ENCODE measurements at places on chromosomes 7 and 10. TPM values are rescaled to one million over a fixed set of nuclear protein-coding genes. Genes with fewer than 3 reads are reported as not detected.

DNA sequence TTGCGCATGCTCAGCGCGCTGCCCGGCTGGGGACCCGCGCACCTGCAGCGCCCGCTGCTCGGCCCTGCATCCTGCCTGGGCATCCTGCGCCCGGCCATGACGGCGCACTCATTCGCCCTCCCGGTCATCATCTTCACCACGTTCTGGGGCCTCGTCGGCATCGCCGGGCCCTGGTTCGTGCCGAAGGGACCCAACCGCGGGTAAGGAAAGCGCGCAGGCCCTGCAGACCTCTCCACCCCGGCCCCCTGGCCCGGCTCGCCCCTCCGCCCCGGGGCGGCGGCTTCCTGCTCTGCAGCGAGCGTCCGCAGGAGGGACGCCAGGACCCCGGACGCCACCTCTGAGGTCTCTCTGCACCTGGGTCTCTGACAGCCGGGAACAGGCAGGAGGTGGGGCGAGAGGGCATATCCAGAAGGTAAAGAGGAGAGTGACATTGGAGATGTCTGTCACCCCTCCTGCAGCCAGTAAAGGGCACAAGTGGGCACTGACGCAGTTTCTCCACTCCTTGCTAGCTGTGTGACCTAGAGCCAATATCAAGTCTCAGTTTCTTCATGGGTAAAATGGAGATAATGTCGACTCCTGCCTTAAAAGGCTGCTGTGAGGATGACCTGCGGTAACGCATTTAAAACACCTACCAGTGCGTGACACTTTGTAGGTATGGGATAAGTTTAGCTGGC, 338 bp downstream of the ATP6V0E2 start:
- H3K27ac ChIP-seq = peak overlapping the region; percentile 79
- H3K36me3 ChIP-seq = peaks cover 16% of the 10 kb centered on the region
- peak; percentile 48 for DNase-seq

GRCh38 chr10:71159892-71160291, 52.5 kb upstream of the UNC5B start:
- H3K27ac ChIP-seq = no peak overlapping the region
- H3K4me1 ChIP-seq = peaks cover 9% of the 10 kb centered on the region
- no peak overlapping the region for H3K4me3 ChIP-seq
- peaks cover 10% of the 10 kb centered on the region for H3K27me3 ChIP-seq
- DNase-seq = no peak

GRCh38 chr7:28488061-28488791, 75.9 kb downstream of the CREB5 start:
- DNase-seq = no peak
- no peaks in the 10 kb centered on the region for H3K4me1 ChIP-seq
- no peaks in the 10 kb centered on the region for H3K36me3 ChIP-seq
- peaks cover 3% of the 10 kb centered on the region for H3K27me3 ChIP-seq
- no peak overlapping the region for H3K27ac ChIP-seq
- no peak overlapping the region for H3K4me3 ChIP-seq

DNA sequence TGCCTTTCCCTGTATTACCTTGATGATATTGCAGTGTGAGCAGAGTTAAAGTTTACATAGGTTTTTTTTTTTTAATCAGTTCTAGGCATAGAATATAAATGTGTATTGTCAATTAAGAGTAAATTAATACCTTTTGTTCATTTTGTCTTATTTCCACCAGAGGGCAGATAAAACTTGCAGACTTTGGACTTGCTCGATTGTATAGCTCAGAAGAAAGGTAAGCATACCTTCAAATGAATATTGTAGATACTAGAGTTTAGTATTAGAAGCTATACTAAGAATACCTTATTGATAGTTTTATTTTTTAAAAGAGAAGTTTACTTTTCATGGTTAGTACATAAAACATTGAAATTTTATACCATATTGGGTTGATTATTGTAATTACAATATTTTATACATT, 86.8 kb downstream of the MPLKIP start:
- H3K36me3 ChIP-seq = peaks cover 4% of the 10 kb centered on the region
- H3K27ac ChIP-seq = no peak overlapping the region
- no peak overlapping the region for H3K4me3 ChIP-seq
- no peaks in the 10 kb centered on the region for H3K27me3 ChIP-seq
- H3K4me1 ChIP-seq = peaks cover 2% of the 10 kb centered on the region
- no peak for DNase-seq

DNA sequence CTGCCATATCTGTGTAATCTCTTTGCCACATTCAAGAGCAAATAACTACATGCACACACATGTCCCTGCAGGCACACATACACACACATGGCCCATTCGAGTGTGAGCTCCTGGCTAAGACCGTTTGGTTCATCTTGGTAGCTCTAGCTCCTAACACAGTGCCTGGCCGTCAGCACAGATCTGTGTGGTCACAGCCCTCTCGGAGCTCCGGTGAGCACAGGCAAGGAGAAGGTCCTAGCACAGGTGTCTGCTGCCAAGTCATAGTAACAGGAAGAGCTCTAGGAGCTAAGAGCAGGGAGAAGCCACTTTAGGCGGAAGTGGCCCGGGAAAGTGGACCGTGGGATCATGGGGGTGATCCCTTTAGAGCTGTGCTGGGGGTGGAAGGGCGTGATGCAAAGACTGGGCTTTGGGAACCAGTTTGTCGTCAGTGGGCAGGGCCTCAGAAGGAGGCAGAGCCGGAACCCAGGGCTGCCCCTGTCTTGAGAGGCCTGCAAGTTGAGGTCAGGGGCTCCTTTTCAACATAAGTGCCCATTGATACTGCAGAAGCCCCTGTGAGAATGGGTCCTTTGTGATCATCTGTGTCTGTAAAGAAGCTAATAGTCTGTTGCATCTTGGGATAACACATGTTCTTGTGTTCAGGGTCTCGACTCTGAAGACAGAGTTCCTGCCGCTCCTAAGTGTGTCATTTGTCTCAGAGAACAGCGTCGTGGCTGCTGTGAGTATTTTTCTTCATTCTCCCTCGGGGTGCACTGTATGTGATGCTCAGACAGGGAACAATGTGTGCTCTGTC, 16.6 kb upstream of the ARPC1B start:
- H3K4me1 ChIP-seq = no peaks in the 10 kb centered on the region
- peaks cover 40% of the 10 kb centered on the region for H3K36me3 ChIP-seq
- no peak for DNase-seq

- H3K4me1 ChIP-seq = peaks cover 11% of the 10 kb centered on the region
- H3K36me3 ChIP-seq = no peaks in the 10 kb centered on the region
- no peak overlapping the region for H3K27ac ChIP-seq
- DNase-seq = no peak
- no peaks in the 10 kb centered on the region for H3K27me3 ChIP-seq
These were observed 5.1 kb downstream of the SYNPO2L start for GRCh38 chr10:73650537-73651331.

- peaks cover 7% of the 10 kb centered on the region for H3K4me1 ChIP-seq
- H3K27ac ChIP-seq = no peak overlapping the region
- peaks cover 2% of the 10 kb centered on the region for H3K36me3 ChIP-seq
These were observed 4.6 kb upstream of the RHEB start for GRCh38 chr7:151524331-151524730.

DNA sequence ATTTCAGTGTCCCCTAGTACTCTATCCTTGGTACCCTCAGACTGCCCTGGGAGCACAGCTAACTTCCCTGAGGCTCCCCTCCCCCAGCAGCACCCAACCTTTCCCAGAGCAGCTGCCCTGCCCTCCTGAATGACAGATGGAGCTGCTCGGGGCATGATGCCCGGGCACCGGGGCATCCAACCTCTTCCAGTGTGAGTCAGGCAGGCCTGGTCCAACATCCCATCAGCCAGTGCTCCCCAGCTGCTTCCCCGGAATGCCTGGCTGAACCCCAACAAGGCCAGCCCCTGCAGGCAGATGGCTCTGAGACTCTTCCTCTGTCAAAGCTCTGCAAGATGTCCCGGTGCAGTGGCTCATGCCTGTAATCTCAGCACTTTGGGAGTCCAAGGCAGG, 11.9 kb upstream of the TSPAN15 start:
- H3K27me3 ChIP-seq = peaks cover 33% of the 10 kb centered on the region
- DNase-seq = no peak
- H3K36me3 ChIP-seq = no peaks in the 10 kb centered on the region

GRCh38 chr10:16520900-16521299, 779 bp downstream of the C1QL3 start:
- H3K4me3 ChIP-seq = peak overlapping the region; percentile 50
- H3K27ac ChIP-seq = no peak overlapping the region
- peak; percentile 61 for DNase-seq
- H3K27me3 ChIP-seq = peaks cover 42% of the 10 kb centered on the region
- peaks cover 9% of the 10 kb centered on the region for H3K4me1 ChIP-seq

Gene GBX1
- not detected for total RNA-seq

Gene HDAC9
- total RNA-seq = 0.91 TPM

Gene RAB19
- total RNA-seq = 5.0 TPM
